ENCODE measurements at places on chromosomes 13 and 19.

DNA sequence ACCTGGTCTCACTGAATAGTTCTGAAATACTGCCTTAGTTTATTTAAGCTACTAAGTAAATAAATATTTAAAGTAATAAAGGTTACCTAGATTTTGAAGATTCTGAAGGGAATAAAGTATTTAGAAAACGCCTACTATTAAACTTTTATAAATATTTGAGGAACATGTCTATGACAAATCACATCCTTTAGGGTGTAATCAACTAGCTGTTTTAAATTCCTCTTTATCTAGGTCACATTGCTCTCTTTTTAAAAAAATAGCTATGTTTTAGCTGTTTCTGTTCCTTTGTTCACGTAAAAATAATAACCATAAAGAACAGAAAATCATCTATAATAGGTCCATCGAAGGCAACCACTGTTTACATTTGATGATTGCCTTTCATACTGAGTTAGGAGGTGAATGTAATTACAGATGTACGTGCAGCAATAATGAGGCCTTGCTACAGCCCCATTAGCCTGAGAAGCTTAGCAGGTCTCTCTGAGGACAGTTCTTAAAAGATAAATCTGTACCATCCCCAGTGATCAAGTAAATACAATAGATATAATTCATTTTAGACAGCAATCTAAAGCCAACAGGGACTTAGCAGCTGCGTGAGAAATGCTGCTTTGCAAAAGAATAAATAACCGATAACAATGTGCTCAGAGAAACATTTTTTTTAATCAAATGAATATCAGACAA lies 449.5 kb downstream of the LIG4 start:
- no peak for DNase-seq

GRCh38 chr19:44765033-44765948 lies 12.4 kb upstream of the CBLC start:
- DNase-seq = no peak

- DNase-seq = no peak
These were observed 600 bp upstream of the ZNF226 start for GRCh38 chr19:44164327-44164672.

DNA sequence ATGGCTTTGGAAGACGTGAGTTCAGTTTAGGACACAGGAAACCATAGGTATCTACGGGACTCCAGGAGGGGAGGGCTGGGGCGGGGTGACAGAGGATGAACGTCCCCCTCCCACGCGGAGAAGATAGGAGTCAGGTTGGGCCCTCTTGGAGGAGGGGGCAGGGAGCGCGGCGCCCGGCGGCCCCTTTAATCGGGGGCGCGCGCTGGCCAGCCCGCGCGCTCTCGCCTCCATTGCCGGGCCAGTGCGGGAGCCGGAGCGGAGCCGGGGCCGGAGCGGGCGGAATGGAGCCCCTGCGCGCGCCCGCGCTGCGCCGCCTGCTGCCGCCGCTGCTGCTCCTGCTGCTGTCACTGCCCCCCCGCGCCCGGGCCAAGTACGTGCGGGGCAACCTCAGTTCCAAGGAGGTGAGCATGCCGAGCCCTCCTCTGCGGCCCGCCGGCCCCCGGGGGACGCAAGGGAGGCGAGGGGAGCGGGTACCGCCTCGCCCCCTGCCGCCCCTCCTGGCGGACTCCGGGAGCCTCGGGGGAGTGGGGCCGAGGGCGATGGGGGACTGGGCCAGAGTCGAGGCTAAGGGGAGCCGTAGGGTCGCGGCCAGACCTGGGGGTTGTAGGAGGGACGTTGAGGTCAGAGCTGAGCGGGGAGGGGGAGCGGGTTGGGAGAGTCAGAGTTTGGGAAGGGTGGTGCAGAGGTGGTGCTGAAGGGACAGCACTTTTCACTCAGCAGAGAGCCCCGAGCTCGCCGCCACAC lies at the start of gene TMEM145:
TSS of gene TMEM145 (plus strand) at position 214 of the 744 bp plus-strand sequence. CDS start at position 282, 68 bp downstream.
- DNase-seq = no peak
